ENCODE measurements at places on chromosomes 1 and 21. TPM values are rescaled to one million over a fixed set of nuclear protein-coding genes. Genes with fewer than 3 reads are reported as not detected.

The TINAGL1 gene
- not detected for total RNA-seq

The GJA9 gene
- total RNA-seq: not detected

The SPRR1A gene
- not detected for total RNA-seq

The WNT4 gene
- not detected for total RNA-seq

The TMEM269 gene
- 0.57 TPM for total RNA-seq

The PLA2G5 gene
- not detected for total RNA-seq

The FMN2 gene
- total RNA-seq: not detected

The HES3 gene
- not detected for total RNA-seq

The ROR1 gene
- 0.14 TPM for total RNA-seq

The MROH7 gene
- 0.10 TPM for total RNA-seq

The SMCP gene
- total RNA-seq: not detected

DNA sequence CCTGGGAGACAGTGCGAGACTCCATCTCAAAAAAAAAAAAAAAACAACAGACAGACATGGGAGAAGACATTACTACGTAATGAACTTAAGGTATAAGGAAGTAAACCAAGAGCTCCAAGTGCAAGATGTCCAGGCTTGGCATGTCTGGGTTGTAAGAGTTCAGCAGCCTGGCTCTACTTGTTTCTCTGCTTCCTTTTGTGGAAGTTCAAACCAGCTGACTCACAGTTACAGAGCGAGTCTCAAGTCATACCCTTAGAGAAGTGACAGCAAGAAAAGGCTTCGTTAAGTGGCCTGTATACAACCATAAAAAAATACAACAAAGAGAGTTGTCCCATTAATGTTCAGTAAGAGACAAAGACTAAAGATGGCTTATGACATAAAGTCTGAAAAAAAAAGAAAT, 1.3 kb downstream of the RIT1 start:
- DNase-seq: peak; percentile 11

- peak; percentile 20 for DNase-seq
Observed at GRCh38 chr1:16391411-16391810, 24.4 kb downstream of the SZRD1 start.

DNA sequence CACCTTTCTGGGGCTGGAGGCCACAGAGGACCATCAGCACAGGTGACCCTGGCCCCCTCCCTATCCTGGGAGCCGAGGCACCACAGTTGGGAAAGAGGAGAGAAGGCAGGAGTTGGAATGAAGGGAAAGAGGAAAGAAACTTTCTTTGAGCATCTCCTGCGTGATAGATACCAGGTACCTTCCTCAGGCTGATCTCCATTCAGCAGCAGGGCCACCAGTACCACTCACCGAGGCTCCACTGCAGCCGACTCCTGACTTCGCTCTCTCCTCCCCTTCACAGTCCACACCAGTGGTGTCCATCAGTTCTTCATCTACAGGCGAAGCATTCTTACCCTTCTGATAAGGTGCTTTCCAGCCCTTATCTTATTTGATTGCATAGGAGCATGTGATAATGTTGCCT, 55.3 kb downstream of the LGR6 start:
- no peak for DNase-seq

DNA sequence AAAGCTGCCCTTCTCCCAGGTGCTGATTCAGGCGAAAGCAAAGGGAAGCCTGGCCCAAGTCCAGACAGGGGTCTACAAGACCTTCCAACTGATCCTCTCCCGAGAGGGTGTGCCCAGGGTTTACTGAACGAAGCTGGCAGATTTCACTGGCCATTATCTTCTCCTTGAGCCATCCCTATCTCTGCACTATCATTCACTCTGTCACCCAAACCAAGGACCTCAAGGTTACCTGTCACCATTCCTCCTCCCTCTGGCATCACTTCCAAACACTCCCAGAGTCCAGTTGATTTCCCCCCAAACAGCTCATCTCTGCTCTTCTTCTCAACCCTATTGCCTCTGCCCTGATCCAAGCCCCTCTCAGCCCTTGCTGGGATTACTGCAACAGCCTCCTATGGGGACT, 4.9 kb downstream of the STK40 start:
- no peak for DNase-seq

GRCh38 chr1:100455478-100456072, 82.4 kb upstream of the GPR88 start:
- DNase-seq: no peak

DNA sequence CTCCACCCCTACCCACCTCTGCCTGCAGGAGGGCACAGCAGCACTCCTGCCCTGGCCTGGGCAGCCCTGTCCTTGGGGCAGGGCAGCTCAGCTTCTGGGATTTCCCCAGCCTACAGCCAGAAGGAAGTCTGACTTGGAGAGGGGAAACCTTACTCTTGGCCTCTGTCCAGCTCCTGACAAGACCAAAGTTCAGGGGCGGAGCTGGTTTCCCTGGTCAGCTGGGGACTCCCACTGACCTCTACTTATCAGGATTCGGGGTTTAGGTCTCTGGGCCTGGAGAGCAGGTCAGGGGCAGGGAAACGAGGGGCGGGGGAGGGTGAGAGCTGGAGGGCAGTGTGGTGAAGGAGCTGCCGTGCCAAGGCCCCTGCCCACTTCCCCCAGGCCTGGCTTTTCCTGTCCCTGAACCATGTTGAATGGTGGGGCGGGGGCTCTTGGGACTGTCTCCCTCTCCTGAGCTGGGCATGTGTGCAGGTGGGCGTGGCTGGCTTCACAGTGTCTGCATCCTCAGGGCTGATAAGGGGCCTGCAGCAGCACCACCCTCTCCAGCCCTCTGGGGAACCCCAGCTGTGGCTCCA, 16.8 kb upstream of the ETV3 start:
- DNase-seq: no peak

DNA sequence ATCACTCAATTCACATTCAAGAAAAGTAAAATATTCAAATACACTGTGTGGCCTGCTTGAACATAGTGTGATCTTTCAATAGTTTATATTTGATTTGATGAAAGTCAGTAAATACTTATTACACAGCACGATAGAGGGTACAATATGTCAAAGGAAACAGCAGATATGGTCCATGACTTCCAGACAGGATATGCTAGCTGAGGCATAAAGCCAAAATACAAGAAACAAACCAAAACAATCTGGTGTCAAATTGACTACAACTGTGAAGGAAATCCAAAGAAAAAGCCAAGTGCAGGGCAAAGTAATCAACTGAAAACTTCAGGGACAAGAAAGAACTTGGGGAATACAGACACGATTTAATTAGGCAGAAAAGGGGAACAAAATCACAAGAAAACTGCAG, 19.3 kb downstream of the RRAGC start:
- no peak for DNase-seq

GRCh38 chr1:235108876-235109275, 19.8 kb downstream of the TOMM20 start:
- DNase-seq: no peak

GRCh38 chr1:61353797-61354406, 271.5 kb downstream of the NFIA start:
- DNase-seq: no peak

DNA sequence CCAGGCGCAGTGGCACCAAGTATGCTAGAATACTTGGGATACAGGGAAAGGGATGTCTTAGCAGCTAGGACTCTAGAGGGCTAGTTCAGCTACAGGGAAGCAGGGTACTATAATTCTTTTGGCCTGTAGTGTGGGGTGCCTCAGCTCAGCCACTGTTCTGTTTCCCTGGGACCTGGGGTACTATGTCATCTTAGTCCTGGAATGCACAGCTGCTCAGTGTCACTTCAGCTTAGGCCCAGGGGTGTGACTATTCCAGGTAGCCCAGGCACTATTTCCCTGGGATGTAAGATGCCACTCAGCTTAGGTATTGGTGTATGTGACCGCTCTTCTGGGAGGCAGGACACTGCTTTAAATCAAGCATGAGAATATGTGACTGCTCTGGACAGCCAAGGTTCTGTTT, 34.1 kb downstream of the RGSL1 start:
- no peak for DNase-seq

DNA sequence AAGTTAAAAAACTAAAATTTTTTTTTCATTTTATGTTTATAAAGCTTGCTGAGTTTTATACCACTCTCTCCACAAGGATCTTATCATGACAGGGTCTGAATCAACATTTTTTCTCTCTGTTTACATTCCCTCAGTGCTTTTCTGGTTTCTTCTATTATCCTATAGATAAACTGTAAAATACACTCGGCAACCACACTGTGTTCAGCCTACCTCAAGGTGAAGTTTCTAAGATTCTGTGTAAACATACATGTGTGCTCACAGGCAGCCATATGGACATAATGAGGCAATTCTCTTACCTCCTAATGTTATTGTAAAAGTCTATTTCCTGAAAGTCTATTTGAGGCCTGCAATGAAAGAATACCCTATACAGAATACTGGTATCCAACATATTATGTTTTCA, 114.6 kb downstream of the NTPCR start:
- DNase-seq: no peak

DNA sequence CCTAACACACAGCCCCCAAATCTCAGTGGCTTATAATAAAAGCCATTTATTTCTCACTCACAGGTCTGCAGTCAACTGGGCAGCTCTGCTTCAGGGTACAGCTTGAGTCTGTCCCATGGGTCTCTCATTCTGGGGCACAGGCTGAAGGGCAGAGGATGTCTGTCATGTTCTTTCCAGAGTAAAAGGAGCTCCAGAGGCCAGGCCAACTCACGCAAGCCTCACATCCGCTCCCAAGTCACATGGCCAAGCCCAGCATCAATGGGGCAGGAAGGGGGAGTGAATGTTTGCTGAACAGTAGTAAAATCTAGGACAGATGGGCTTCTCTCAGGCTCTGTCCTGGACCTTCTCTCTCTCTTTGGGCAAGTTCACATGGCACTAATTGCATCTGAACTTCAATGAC, 7.1 kb upstream of the SSBP3 start:
- DNase-seq: peak; percentile 76

GRCh38 chr1:109632671-109633346, 13.2 kb downstream of the AMPD2 start:
- no peak for DNase-seq

GRCh38 chr1:94560333-94560732, 18.8 kb upstream of the F3 start:
- DNase-seq: no peak

- no peak for DNase-seq
Observed at GRCh38 chr1:13996334-13996733, 296.3 kb downstream of the PRDM2 start.

- DNase-seq: no peak
Observed at GRCh38 chr21:42276526-42277154, 38.6 kb downstream of the TFF3 start.

- DNase-seq: no peak
Observed at GRCh38 chr1:180267761-180268555, 37.9 kb downstream of the LHX4 start.

DNA sequence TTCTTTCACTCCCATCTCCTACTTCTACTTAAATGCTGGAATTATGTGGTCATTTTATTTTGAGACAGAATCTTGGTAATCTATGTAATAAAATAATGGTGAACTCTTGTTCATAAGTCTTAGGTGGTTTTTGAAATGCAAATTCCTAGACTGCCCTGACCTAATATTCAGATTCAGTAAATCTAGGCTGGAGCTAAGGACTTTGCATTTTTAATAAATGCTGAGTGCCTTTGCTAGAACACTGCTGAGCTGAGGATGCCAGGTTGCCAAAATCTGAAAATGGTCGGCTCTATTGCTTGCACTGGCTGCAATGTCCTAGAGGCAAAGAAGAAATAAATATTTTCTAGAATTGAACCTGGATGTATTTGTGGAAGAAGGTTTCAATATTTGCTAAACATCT, 187.4 kb downstream of the HMCN1 start:
- no peak for DNase-seq

- DNase-seq: no peak
Observed at GRCh38 chr1:180151508-180151907, 3.2 kb upstream of the QSOX1 start.

GRCh38 chr1:187840557-187840956, 1011.8 kb downstream of the PLA2G4A start:
- DNase-seq: no peak

- DNase-seq: no peak
Observed at GRCh38 chr21:41832596-41833496, 46.3 kb downstream of the PRDM15 start.

DNA sequence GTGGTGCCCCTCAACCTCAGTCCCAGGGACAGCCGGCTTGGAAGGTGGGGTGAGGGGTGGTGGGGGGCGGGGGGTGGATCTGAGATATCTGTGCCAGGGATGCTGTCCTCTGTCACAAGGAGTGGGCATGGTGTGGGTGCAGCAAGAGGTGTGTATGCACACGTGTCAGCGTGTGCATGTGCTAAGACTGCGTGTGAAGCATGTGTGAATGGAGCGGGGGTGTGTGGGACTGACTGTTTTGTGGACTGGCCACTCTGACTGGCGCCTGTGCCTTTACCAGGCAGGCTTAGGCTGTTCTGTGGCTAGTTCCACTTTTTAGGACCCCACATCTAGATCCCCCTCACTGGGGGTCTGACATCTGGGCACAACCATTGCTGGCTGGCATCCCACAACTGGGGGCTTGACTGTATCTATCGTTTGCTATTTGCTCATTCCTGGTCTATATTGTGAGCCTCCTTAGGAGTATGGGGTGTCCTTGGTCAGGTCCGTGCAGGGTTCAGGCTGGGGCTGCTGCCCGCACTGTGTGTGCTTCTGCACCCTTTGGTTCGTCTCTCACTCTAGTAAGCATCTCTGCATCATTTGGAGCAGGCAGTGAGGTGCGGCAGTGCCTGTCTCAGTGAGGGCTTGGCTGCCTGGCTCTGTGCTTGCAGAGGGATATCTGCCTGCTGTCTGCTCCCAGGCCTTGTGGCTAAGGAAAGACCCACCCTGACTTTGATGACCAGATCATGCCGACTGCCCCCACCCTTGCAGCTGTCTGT, 1.9 kb downstream of the AMPD2 start:
- DNase-seq: peak; percentile 39

GRCh38 chr1:172654535-172654934, 4.4 kb upstream of the FASLG start:
- DNase-seq: peak; percentile 50

GRCh38 chr1:150663321-150663720, 33.6 kb downstream of the GOLPH3L start:
- DNase-seq: no peak

GRCh38 chr21:22356663-22357062, 1358.5 kb downstream of the NCAM2 start:
- DNase-seq: no peak

GRCh38 chr1:221983444-221983843, 241.6 kb upstream of the DUSP10 start:
- no peak for DNase-seq
